ENCODE measurements at places on chromosomes 1 and 21.

GRCh38 chr1:40648928-40649591 lies 16.4 kb downstream of the RIMS3 start:
- no peak for DNase-seq

GRCh38 chr1:199054694-199055093 lies 415.9 kb downstream of the PTPRC start:
- no peak for DNase-seq

- DNase-seq = peak; percentile 11
Observed at GRCh38 chr1:17274186-17275170, 25.6 kb downstream of the PADI3 start.

- no peak for DNase-seq
Observed at GRCh38 chr1:94599095-94599813, 57.7 kb upstream of the F3 start.

GRCh38 chr1:39238476-39238875 lies 34.0 kb downstream of the MACF1 start:
- DNase-seq = no peak

Data from GM12878 (cell line).